Fibroblast of skin of scalp (primary cell): ENCODE measurements at places on chromosomes 2 and 18.
A peak's percentile ranks its signal among the peaks of the same experiment; 100 is the strongest.

- DNase-seq: no peak
Observed at GRCh38 chr18:23881778-23882177, 132.8 kb upstream of the TTC39C start.

- DNase-seq: no peak
Observed at GRCh38 chr2:53945538-53945937, 25.3 kb downstream of the PSME4 start.

DNA sequence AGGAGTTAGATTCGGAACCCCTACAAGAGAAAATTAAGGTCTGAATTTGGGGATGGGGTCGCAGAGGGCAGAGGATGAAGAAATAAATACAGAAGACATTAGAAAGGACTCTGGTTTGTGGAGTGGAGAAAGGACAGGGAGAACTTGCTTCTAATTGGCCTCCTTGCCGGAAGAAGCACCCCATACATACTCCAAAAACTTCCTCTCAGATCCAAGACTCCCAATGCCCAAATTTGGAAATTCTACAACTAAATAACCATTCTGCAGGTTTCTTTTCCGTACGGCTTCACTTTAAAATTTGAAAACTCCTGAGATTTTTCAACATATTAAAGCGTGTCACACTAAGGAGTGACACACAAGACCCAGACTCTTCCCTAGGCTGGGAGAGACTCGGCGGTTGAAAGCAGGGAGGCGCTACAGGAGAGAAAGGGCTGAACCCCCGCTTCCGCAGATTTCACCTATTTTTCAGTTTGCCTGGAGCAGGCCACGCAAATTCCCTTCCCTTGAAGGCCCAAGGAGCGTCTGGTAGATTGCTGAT lies 478 bp downstream of the CLHC1 start:
- DNase-seq: peak; percentile 27

GRCh38 chr2:175003875-175004729 lies 1.1 kb downstream of the CHN1 start:
- DNase-seq: no peak

- DNase-seq: no peak
Observed at GRCh38 chr2:60157283-60157682, 396.2 kb downstream of the BCL11A start.

GRCh38 chr2:232611559-232612218 lies 21.7 kb upstream of the EFHD1 start:
- peak; percentile 90 for DNase-seq

- DNase-seq: peak; percentile 9
Observed at GRCh38 chr2:45698554-45698953, 47.1 kb downstream of the PRKCE start.

GRCh38 chr18:75044791-75045190 lies 164.1 kb downstream of the PTGR3 start:
- DNase-seq: no peak

GRCh38 chr2:27078267-27079194 lies at the start of gene EMILIN1:
EMILIN1 (plus strand) TSS chr2:27078615; CDS start chr2:27079066, 451 bp downstream.
- DNase-seq: peak; percentile 97

DNA sequence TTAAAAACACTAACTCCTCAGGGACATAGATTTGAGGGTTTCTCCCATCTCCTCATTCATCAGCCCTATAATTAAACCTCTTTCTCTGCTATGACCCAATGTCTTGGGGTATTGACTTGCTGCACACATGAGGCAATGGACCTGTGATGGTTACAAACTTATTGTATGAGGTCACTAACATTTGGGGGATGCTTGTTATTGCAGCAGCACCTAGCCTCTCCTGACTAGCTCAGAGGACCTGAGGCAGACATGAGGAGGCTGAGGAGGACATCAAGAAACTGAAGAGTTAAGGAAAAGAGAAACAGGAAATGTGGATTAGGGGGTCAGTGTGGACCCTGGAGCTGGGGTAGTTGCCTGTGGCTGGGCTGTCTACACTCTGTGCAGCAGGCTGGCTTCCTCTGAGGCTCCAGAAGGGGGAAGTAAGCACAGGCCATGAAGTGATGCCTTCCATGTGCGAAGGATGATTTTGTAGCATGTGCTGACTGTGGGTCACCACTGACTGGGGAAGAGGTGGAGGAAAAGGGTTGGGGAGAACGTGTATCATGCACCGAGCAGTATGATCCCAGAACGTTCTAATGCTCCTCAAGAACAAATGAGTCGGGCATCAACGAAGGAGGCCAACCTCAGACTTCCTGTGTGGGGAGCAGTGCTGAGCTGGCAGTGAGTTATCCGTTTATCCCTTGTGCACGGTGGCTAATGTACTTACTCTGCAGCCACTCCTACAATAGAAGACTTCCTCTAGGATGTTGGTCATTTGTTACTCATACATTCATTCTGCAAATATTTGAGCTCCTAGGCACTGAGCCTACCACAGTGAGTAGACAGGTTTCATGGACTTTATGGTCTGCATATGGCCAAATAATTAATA lies 42.1 kb upstream of the RFX8 start:
- DNase-seq: peak; percentile 86

- DNase-seq: no peak
Observed at GRCh38 chr2:42135381-42136312, 33.5 kb upstream of the EML4 start.

DNA sequence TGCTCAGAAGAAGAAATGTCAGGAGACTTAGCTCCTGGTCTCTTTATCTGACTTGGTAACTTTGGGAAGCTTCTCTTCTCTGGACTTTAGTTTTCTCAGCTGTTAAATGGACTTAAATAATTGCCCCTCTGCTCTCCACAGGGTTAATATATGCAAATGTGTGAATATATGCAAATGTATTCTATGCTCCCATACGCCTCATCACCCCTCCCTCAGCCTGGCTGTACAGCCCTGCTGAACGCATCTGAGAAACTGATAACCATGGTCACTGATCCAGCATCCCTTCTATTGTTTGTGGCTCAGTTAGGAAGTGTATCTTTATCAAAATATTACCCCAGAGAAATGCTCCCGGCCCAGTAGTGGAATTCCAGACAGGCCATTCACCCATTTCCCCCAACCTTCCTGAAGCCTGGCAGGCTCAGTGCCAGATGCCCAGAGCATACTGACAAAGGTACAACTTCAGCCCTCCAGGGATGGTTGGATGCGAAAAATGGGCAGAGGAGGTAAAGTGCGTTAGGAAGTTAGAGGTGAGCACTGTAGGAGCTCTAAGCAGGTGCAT lies 103.4 kb downstream of the DYSF start:
- DNase-seq: no peak

DNA sequence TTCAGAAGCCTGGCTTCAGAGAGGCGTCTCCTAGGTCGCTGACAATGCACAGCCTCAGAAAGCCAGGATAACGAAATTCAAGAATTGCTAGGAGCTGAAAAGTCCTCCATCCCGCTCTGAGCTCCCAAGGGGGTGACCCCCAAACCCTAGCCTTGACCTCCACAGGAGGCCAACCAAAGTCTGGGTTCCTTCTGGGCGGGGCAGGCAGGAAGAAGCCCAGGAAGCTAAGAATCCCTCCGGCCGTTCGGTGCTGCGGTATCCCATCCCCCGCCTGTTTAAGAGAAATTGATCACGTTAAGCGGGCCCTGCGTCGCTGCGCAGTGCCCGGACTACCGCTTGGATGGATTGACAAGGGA lies 2.5 kb upstream of the OSR1 start:
- DNase-seq: no peak
